Amniotic stem cell (primary cell): ENCODE measurements at places on chromosomes 6 and 20.
A peak's percentile ranks its signal among the peaks of the same experiment; 100 is the strongest.

GRCh38 chr6:63926950-63927927 is 291.6 kb downstream of the PHF3 start:
- no peak for DNase-seq

DNA sequence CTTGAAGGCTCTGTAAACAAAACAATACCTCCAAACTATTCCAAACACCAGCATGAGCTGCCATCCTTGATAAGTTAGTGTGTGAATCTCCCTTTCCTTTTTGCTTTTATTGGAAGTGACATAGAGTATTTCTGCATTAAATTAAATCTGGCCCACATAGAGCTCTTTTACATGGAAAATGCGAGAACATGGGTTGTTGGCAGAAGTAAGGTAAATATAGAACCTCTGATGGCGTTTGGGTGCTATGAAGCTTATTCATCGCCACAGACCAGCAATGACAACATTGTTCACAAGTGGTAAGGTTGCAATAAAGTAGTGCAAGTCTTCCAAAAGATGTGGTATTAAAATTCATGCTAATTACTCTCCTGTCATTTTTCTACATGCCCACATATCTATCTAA is 445.8 kb upstream of the JAG1 start:
- DNase-seq, result no peak

DNA sequence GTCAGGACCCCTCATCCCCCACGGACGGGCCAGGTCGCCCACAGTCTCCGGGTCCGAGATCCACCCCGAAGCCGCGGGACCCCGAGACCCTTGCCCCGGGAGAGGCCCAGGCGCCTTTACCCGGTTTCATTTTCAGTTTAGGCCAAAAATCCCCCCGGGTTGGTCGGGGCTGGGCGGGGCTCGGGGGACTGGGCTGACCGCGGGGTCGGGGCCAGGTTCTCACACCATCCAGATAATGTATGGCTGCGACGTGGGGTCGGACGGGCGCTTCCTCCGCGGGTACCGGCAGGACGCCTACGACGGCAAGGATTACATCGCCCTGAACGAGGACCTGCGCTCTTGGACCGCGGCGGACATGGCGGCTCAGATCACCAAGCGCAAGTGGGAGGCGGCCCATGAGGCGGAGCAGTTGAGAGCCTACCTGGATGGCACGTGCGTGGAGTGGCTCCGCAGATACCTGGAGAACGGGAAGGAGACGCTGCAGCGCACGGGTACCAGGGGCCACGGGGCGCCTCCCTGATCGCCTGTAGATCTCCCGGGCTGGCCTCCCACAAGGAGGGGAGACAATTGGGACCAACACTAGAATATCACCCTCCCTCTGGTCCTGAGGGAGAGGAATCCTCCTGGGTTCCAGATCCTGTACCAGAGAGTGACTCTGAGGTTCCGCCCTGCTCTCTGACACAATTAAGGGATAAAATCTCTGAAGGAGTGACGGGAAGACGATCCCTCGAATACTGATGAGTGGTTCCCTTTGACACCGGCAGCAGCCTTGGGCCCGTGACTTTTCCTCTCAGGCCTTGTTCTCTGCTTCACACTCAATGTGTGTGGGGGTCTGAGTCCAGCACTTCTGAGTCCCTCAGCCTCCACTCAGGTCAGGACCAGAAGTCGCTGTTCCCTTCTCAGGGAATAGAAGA is 978 bp downstream of the HLA-A start:
- DNase-seq, result no peak

GRCh38 chr6:45191414-45191813 is 136.7 kb upstream of the RUNX2 start:
- no peak for DNase-seq

DNA sequence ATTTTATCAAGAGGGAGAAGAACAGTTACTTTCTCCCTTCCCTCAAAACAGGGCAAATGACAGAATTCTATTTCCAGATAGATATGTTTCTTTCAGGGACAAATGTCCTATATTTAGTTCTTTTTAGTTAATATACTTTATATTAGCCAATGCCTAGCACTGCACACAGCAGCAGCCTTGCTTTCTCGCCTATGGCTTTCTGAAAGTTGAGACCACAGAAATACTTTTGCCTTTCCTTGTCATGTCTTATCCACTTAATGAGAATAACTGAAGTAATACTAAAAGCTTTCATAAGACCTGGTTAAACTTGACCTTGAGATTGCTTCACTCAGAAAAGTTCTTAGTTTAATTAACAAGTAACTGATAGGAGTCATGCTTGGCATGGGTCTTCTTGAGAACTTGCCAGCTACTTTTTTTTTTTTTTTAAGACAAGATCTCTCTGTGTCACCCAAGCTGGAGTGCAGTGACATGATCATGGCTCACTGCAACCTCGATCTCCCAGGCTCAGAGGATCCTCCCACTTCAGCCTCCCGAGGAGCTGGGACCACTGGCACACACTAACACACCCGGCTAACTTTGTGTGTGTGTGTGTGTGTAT is 159.3 kb downstream of the CDKAL1 start:
- no peak for DNase-seq

GRCh38 chr6:164690702-164691500 is 618.5 kb downstream of the C6orf118 start:
- no peak for DNase-seq

GRCh38 chr20:19940988-19941460 is 76.1 kb upstream of the NAA20 start:
- no peak for DNase-seq

GRCh38 chr6:16403831-16404230 is 165.4 kb downstream of the GMPR start:
- no peak for DNase-seq

DNA sequence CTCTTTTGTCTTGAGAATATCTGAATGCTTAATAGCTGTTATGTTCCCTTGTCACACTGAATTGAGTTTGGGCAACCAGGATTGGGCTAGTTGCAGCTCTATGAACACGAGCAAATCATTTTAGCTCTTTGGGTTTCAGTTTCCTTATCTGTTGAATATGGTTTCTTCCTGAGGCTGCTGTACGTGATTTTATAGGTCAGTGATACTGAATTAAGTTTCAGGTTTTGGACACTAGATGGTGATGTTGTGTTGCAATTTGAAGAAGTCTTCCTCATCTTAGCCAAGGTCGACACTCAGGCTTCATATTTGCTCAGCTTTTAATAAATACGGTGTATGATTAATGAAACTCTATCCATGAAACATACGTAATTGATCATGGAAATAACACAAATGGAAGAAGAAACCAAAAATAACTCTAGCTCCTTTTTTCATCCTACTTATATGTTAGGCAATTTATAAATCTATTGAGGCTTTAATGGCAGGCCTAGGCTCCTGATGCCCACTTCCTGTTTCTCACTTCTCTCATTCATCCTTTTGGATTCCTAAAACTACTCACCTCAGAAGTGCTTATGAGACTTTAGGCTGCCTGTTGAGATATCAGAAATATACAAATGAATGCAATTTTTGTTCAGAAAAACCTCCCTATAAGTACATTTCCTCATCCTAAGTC is 354.1 kb upstream of the MAP3K7 start:
- peak; percentile 6 for DNase-seq

DNA sequence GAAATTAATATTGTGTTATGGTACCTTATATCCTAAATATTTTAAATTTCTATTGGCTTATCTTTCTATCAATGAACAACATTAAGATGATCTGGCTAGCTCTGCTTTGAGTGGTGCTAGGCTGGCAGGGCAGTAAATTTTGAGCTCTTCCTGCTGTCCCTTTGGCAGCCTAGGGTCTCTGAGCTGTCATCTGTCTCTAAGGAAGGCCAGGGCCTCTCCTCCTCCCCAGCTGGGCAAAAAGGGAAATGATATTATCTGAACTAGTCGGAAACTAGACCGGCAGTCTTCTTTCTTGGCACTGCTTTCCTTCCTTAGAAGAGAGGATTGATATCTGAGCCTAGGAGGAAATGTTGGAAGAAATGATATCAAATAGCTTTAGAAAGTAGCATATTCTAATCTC is 176.7 kb upstream of the BTBD3 start:
- DNase-seq, result no peak

GRCh38 chr6:116118608-116119007 is 7.3 kb downstream of the COL10A1 start:
- DNase-seq, result no peak

GRCh38 chr20:10077081-10077471 is 42.3 kb downstream of the ANKEF1 start:
- no peak for DNase-seq

GRCh38 chr6:147223736-147224135 is 19.5 kb downstream of the STXBP5 start:
- no peak for DNase-seq

- DNase-seq, result peak; percentile 94
Measured at GRCh38 chr20:35541783-35542662, at the start of gene ERGIC3. Gene ERGIC3, plus strand, starts transcription at chr20:35542078. Its CDS starts 20 bp downstream, at chr20:35542098.

- no peak for DNase-seq
Measured at GRCh38 chr6:150006961-150007464, 18.3 kb downstream of the RAET1L start.

- DNase-seq, result no peak
Measured at GRCh38 chr6:111992851-111993250, 61.1 kb upstream of the CCN6 start.

DNA sequence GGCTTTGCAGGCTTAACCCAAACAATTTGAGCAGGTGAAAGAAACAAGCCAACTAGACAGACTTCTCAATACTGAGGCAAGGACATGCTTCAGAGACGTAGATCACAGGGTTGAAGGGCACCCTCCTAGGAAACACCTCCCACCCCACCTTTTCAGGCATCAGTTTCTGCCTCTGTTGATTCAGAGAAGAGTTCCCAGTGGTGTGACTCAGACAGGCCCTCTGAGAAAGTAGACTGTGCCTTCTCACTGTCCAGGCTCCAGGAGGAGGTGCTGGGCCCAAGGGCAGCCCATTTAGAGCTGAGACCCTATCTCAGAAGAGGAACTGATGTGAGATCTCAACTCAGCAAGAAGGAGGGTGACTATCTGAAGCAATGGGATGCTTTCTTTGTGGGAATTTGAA is 108.1 kb downstream of the FAM50B start:
- no peak for DNase-seq

GRCh38 chr6:13485923-13486562 is 1.4 kb downstream of the GFOD1 start:
- DNase-seq, result no peak

DNA sequence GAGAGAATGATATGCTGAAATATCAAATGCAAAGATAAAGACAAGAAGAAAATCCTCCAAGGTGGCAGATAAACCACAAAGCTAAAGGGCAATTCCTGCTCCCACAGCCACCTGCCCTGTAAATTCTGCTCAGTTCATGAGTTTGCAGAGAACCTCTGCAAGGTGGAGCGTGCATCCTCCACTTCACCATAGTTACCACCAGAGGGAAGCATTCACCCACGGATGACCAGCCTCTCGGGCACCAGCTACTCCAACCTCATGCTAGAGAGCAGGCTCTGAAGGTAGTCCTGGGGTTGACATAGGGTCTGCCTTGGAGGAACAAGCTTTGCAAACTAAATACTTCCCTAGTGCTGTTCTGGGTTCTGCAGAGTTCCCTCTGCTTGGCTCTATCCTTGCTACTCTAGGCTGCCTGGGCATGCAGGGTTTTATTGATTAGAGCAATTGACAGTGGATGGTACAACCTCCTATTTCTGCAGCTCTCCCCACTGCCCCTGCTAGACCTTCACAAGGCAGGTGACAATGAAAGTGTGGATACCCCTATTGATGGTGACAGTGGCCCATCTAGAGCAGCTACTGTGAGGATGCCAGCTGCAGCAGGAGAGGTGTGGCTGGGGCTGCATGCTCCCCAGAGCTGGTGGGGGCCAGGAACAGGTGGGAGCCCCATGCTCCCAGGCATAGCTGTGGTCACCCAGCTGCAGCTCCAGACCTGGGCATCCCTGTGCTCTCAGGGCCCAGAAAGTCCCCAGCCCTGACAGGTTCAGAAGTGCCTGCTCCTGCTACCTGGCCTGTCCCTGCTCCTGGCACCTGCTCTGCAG is 51.1 kb downstream of the GGTLC1 start:
- DNase-seq, result peak; percentile 10

DNA sequence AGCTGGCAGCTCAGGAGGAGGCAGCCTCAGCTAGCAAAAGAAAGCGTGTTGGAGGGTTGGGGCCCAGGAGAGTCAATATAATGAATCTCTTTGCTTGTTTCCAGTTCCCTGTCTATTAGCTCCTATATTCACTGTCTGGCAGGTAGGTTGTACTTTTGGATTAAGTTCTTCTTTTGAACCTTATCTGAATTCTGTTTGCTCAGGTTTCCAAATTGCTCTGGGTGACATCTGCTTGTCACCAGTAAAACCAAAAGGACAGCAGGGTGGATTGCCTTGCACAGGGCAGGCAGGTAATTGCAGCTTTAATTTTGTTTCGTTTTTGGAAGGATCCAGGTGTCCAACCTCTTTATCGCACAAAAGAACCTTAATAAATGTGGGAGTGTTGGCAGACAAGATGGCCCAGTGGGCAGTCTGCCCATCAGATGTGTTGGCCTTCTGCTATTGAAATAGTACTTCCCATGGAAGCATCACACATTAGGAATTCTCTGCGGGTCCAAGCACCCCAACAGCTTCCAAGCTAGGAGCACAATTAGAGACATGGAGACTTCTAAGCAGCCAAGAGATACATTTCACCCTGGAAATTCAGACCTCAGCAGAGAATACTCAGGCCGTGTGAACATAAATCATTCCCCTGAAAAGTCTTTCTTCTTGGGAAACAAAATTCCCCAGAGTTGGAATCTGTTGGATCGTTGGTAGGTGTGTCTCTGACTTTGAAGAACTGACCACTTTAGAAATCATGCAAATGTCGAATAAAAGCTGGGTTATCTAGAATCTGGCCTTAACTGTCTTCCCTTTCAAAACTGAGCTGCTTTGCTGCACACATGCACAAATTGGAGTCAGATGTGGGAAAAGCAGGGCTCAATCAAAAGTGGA is 286.9 kb upstream of the BMP2 start:
- DNase-seq, result no peak

GRCh38 chr6:113481458-113481857 is 375.7 kb upstream of the MARCKS start:
- no peak for DNase-seq

- peak; percentile 22 for DNase-seq
Measured at GRCh38 chr20:41692479-41693135, 74.4 kb upstream of the CHD6 start.

DNA sequence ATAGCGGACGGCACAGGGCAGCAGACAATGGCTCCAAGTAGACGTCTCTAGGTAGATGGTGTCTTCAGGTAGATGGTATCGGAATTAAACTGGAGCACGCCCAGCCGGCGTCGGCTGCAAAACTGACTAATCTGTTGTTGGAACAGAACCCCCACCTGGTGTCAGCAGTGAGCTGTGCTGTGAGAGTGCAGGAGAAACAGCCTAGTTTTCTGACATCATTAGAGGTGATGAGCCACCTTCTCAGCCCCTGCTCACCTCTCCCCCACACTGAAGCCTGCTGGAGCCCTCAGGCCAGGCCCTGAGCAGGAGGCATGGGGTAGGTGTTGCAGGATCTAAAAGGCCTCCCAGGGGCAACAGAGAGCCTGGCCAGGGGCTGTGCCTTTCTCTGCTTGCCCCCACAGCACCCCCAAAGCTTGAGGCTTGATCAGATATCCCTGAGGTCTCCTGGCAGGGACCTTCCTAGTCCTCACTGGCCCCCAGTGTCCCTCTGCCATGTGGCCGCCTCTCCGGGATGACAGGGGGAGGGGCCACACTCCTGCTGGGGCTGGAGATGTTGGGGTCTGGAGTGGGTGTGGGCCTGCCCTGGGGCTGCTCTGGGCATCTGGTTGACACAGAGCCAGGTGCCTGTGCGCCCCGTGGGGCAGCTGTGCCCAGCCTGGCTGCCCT is 6.9 kb upstream of the HELZ2 start:
- DNase-seq, result no peak

- DNase-seq, result peak; percentile 97
Measured at GRCh38 chr6:108558372-108559096, 2.2 kb upstream of the FOXO3 start.

- no peak for DNase-seq
Measured at GRCh38 chr20:25254986-25255680, 7.2 kb downstream of the PYGB start.
